ENCODE measurements at places on chromosomes 6 and 20. TPM values are rescaled to one million over a fixed set of nuclear protein-coding genes. Genes with fewer than 3 reads are reported as not detected.

The F13A1 gene
- polyA plus RNA-seq, result 105 TPM

The TFAP2A gene
- not detected for polyA plus RNA-seq

The MRPL18 gene
- polyA plus RNA-seq, result 88.2 TPM

The GNRH2 gene
- polyA plus RNA-seq, result not detected

The OVOL2 gene
- polyA plus RNA-seq, result not detected

The DNAH8 gene
- polyA plus RNA-seq, result not detected

The ANKRD66 gene
- not detected for polyA plus RNA-seq

GRCh38 chr6:64220801-64221200, 585.2 kb downstream of the PHF3 start:
- DNase-seq, result no peak

DNA sequence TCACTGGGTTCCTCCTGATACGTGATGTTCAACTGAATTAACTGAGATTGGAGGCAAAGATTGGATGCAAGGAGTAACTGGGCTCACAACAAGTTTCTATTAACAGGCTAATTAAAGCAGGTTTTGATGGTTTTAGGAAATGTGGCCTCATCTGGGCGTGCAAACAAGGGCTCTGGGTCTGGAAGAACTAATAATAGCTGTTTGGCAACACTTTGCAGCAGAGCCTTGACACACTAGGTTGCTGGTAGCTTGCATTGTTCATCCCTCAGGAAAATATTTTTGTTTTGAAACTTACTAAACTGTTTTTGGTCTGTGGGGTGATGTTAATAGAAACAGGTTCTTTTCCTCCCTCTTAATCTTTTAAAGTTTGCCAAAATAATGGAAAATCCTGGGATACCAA, 117.2 kb upstream of the CD93 start:
- DNase-seq, result no peak

- no peak for DNase-seq
Observed at GRCh38 chr6:90195094-90195829, 101.4 kb downstream of the BACH2 start.

DNA sequence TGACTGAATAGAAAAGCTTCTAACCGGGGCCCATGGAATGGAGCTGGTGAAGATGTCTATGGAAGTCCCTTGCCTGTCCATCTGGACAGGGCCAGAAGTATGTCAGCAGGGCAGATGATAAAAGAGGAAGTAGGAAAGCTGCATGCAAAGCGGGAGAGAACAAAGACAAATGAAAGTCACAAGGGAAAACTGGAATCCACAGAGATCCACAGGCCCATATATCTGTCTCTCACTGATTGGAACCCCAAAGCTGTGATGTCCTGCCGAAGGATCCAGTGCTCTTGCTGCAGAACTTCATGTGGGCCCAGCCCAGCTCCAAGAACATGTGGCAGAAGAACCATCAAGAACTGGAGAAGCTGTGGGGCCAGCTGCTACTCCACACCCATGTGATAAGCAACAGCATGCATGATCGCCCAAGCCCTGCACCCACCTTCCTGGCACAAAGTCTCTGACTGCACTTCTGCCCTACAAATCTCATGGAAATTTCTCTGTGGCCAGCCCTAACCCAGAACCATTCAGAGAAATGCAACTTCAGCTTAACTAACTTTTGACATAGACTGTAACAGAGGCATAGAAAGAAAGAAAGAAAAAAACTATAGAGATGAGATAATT, 716.0 kb downstream of the KIF16B start:
- DNase-seq, result no peak

DNA sequence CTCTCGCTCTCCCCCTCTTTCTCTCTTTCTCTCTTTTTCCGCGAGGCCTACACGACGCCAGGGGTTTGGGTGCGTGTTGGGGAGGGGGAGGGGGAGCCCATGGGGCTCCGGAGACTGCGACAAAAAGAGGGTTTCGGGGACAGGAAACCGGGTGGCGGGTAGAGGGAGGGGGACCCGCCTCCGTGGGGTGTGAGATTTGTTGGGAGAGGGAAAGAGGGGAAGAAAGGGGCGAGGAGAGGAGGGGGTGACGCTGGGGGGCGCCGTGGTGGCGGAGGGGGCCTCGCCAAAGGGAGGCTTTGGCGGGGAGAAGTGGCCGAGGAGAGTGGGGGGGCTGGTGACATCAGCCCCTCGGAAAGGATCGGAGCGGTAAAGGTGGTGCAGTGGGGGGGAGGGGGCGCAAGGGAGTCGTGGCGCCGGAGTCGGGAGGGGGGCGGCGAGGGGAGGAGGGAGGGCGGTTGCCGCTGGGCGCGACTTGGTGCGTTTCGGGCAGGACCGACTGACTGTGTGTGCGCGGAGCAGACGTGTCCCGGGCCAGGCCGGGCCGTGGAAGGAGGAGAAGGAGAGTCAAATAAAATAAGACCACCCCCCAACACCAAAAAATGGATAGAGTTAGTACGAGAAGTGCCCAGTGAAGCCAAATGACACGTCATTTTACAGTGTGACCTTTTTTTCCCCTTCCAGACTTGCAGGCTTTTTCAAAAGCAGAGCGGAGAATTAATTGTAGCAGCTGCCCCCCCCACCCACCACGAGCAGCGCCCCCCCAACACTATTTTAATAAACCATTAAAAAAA, 39.8 kb downstream of the GNAS start:
- peak; percentile 29 for DNase-seq

GRCh38 chr6:50030777-50031562, 9.2 kb upstream of the DEFB110 start:
- no peak for DNase-seq

- DNase-seq, result no peak
Observed at GRCh38 chr6:71187141-71187540, 101.5 kb upstream of the OGFRL1 start.

- no peak for DNase-seq
Observed at GRCh38 chr6:84685983-84686584, 78.3 kb downstream of the TBX18 start.

- DNase-seq, result no peak
Observed at GRCh38 chr20:56621730-56622129, 7.4 kb upstream of the TFAP2C start.

DNA sequence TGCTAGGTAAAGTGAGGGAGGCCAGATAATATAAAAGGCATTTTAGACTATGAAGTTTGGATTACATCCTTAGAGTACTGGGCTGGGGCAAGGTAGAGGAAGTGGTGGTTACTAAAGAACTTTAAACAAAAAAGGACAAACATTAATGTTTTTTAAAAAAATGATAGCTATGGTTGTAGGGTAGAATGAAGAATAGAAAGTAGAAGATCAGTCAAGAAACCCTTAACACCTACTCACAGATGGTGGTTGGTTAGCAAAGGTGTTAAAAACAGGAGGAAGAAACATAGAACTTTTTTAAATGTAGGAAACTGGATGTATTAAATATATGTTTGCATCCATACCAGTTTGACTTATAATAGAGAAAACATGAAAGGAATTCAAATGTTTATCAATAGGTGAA, 80.7 kb upstream of the ELOVL5 start:
- no peak for DNase-seq

GRCh38 chr20:57656821-57657534, 36.8 kb upstream of the ZBP1 start:
- no peak for DNase-seq

DNA sequence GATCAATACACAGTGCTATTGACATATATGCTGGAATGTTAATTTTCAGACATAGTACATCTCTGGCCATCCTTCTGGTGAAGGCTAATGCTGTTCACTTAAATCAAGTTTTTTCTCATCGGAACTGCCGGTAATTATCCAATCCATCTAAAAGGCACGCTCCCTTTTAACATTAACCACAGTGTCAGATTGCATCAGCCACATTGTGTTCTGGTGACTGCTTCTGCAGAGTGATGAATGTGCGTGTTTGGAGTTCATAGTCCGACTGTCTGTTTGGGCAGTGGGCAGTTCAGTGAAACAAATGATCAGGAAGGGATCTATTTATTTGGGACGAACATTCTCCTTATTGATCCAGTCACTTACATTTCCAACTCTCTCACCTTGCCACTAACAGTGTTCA, 49.5 kb downstream of the SOBP start:
- no peak for DNase-seq

GRCh38 chr6:33746036-33746600, 587 bp downstream of the IP6K3 start:
- no peak for DNase-seq

DNA sequence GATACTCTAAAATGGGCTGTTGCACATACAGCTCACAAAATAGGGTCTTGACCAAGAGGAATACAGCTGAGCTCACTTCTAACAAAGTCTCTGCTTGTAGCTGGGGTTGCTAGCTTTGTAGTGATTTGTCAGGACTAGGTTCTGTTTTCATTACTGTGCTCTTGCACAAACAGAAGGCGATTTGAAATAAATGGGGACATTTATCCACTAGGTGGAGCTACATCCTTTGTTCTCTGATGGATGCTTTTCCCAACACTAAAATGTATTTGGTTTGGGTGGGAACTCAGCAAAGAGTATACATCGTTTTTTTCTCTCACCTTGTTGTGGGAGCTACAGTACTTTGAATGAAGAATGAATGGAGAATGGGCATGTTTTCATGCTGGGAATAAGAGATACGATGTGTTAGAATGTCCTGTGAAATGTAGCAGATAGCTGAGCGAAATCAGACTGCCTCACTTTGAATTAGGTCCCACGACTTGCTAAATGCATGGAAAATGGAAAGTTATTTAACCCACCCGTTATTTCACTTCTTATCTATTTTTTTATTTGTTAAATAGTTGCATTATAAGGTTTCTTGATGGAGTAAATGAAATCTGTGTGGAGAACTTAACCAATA, 494.7 kb upstream of the MAP3K7 start:
- DNase-seq, result peak; percentile 10

DNA sequence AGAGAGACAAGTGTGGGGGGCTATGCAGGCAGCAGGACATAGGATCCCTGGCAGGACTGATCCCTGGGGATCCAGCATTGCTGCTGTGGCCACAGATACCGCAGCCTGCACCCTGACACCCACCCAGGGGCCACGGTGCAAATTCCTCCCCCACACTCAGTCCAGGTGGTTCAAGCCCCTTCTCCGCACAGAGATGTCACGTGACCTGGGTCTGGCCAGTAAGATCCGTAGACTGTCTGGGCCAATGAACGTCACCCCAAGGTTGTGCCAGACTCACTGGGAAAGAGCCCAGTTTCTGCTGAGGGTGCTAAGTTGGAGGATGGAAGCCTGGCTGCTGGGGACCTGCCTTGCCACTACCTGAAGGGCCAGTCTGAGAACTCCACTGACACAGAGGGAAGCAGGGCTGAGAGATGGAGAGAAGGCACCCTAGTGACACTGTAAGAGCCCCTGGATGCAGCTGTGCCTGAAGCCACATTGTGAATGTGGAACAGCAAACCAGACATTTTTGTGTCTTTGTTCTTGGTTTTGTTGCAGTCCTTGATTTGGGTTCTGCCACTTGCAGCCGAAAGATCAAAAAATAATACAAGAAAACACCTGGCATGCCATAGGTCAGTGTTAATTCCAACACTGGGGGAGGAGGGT, 228.6 kb downstream of the PREX1 start:
- DNase-seq, result no peak

DNA sequence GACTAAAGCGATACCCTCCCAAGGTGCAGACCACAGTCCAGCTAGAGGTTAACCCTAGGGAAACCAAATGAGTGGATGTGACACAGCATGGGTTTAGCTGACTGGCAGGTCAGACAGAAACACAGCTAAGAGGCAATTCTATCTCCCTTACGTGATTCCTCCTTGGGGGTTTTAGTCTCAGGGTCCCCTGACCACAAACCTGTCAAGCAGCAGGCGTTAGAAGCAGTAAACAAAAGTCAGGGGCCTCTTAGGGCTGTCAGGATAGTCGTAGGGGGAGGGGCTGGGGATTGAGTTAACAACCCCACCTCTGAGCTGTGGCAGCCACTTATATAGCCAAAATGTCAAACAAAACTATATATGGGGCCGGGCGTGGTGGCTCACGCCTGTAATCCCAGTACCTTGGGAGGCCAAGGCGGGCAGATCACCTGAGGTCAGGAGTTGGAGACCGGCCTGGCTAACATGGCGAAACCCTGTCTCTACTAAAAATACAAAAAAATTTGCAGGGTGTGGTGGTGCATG, 13.6 kb downstream of the KCNK5 start:
- no peak for DNase-seq

DNA sequence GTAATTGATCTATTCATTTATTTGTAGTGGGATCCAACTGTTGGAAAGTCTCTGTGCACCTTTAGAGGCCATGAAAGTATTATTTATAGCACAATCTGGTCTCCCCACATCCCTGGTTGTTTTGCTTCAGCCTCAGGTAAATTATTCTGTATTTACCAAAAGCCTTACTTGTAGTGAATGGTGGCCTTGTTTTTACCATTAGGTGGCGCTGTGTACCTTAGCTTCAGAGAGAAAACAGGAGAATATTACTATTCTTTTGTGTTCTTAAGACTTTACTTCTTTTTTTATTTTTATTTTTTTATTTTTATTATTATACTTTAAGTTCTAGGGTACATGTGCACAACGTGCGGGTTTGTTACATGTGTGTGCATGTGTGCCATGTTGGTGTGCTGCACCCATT, 23.7 kb downstream of the PEX7 start:
- DNase-seq, result peak; percentile 46

- no peak for DNase-seq
Observed at GRCh38 chr20:38829296-38829875, 23.9 kb downstream of the PPP1R16B start.

DNA sequence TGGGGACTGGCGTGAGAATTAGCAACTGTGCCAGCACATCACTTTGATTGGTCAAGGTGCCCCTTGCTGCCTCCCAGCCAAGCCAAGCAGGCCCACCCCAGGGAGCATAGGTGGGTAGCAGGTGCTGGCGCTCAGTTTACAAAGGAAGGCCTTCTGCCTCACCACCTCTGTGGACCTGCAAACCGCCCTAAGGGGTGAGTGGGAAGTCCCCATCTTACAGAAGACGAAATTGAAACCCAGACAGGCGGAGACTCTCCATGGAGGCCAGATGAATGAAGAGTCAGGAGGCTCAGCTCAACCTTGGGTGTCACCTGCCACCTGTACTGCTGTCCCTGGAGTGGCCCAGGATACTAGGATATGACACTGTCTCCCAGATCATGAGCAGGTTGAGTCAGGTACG, 21.5 kb upstream of the MAS1L start:
- DNase-seq, result no peak

DNA sequence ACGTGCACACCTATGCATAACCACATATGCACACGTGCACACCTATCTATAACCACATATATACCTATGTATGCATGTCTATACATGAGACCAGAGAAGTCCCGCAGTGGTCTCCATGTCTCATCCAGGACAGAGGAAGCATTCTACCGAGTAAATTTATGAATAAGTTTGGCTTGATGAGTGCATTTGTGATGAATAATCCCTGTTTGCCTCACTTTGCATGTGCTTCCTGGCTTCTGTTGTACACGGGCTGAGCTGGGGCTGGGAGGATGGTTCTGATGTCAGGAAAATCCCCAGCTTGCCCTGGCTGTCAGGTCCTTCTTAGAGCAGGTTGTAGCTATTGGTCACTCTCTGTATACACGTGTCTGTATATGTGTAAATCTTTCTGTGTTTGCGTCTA, 157.6 kb upstream of the RPS6KA2 start:
- no peak for DNase-seq

- no peak for DNase-seq
Observed at GRCh38 chr6:30542404-30542725, 13.9 kb downstream of the GNL1 start.

DNA sequence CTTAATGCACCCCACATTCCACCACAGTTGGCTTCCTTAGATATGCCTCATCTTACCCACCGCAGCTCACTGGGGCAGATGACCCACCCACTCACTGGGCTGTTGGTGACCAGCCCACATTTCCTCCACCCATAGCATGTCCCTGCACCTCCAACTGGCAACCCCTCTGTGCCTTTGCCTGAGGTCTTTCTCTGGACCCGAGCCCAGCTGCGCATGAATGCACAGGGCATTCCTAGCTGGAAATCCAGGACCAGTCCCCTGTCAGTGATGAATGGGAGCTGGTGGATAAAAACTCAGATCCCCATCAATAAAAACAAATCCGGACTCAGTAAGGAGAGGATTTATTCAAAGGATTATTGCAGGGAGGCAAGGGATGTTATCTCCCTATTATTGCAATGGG, 75.0 kb downstream of the ISM1 start:
- no peak for DNase-seq

Data from CD14-positive monocyte (primary cell).